ENCODE measurements at places on chromosomes 5 and 9.
A peak's percentile ranks its signal among the peaks of the same experiment; 100 is the strongest.

DNA sequence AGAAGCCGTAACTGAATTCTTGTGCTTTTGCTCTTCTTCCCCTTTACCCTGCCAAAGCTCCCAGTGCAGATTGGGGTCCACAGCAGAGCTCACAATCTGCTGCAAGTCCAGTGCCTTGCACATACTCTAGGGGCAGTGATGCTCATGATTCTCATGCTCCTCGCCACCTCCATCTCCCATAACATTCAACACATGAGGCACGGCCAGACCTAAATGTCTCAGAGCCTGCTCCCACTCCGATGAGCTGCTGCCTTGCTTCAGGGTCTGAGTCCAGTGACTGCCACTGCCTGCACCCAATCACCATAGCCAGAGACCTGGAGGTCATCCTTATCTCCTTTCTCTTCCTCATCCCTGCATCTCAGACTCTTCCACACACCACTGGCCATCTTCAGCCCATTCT is 10.5 kb downstream of the CSF1R start:
- no peak for DNase-seq

GRCh38 chr5:78504704-78505677 is 143.6 kb downstream of the LHFPL2 start:
- DNase-seq: peak; percentile 76

- DNase-seq: no peak
Measured at GRCh38 chr5:139178935-139179334, 19.2 kb downstream of the SIL1 start.

GRCh38 chr9:21825637-21826036 is 23.2 kb downstream of the MTAP start:
- DNase-seq: no peak

GRCh38 chr9:68905129-68905528 is 108.8 kb downstream of the PRKACG start:
- no peak for DNase-seq

DNA sequence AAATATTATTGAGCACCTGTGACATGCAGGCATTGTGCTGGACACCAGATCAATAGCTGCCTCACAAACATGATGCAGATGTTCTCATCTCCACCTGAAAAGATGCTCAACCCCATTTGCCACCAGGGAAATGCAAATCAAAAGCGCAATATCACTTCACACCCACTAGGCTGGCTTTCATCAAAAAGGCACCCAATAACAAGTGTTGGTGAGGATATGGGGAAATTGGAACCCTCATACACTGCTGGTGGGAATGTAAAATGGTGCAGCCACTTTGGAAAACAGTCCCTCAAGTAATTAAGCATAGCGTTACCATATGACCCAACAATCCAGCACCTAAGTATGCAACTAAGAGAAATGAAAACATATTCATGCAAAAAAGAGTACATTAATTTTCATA is 24.7 kb downstream of the FGF1 start:
- DNase-seq: no peak

GRCh38 chr9:108087781-108088180 is 598.2 kb upstream of the KLF4 start:
- no peak for DNase-seq

GRCh38 chr5:91188755-91189154 is 194.4 kb downstream of the ARRDC3 start:
- DNase-seq: no peak

DNA sequence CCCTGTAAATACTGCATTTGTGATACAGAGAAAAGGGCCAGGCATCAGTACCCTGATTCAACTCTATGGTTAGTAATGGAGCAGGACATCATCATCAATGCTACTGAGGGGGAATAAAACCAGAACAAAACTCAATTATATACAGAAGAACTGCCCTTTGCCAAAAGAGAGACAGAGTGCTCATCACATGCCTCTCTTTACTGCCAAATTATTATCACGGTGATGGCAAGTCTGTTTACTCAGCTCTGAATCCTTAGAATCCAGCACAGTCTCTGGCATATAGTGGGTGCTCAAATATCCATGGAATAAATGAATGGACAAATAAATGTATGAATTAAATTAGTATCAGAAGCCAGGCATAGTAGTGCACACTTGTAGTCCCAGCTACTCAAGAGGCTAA is 130.2 kb downstream of the TTC39B start:
- DNase-seq: no peak

- DNase-seq: peak; percentile 40
Measured at GRCh38 chr5:141412854-141413539, at the start of gene PCDHGA10. TSS of gene PCDHGA10 (plus strand) at chr5:141412987. CDS start at chr5:141413176, 189 bp downstream.

DNA sequence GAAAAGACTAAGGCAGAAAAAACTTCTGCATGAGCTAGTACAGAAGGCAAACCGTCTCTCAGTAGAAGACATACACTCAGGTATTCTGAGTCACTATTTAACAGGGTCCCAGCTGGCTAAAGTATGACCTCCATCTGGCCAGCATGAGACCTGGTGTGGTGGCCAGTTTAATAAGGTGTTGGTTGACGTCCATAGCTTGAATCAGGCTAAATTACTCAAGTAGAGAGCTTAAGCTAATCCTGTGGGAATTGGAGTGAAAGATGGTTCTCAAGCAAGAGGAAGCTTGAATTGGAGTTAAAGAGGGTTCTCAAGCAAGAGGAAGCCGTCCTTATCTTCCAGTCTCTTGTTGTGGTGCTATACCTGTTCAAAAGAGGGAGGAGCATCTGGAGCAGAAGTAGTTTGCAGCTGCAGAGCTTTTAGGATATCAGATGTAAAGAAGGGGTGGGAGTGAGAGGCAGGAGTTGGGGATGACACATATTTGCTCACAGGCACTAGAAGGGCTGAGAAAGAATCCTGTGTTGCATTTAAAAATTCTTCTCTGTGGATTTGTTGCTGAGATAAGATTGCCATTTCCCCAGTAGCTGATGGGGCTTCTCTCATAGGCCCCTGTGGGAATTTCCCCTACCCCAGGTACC is 136.1 kb upstream of the RUSC2 start:
- no peak for DNase-seq

DNA sequence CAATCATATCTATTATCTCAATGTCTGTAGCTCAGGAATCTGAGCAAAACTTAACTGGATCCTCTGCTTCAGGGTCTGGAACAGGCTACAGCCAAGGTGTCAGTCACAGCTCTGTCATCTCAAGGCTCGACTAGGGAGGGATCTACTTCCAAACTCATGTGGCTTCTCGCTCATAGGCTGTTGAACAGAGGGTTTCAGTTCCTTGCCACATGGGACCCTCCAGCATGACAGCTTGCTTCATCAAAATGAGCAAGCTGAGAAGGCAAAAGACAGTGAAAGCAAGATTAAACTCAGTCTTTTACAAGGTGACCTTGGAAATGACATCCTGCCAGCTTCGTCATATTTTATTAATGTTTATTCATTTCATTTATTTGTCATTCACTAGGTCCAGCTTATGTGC is 111.7 kb downstream of the GADD45G start:
- DNase-seq: no peak

DNA sequence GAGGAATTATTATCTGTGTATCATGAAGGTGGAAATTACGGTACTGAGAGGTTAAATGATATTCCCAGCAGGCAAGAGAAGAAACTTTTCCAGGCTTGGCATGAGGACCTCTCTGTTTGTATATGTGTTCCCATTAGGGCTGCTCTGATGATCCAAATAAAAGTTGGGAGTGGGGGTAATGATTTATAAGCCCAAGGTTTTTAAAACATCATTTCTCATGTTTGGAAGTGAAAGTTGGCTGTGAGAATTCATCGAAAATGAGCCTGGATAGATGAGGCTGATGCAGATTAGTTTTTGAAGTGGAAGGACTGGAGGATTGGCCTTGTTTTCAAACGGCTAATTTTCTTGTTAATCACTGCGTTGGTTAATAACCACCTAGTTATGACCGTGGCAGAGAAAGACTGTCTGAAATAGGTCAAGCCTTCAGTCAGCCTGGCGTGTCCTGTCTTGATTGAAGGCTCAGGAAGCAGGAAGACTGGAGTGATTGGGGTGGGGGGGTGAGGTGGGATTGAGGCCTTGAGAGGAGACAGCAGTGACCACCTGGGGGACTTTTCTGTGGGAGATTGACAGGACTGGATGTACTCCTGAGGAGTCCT is 391.0 kb upstream of the WWC1 start:
- no peak for DNase-seq

GRCh38 chr5:478982-479535 is 36.1 kb downstream of the EXOC3 start:
- no peak for DNase-seq

DNA sequence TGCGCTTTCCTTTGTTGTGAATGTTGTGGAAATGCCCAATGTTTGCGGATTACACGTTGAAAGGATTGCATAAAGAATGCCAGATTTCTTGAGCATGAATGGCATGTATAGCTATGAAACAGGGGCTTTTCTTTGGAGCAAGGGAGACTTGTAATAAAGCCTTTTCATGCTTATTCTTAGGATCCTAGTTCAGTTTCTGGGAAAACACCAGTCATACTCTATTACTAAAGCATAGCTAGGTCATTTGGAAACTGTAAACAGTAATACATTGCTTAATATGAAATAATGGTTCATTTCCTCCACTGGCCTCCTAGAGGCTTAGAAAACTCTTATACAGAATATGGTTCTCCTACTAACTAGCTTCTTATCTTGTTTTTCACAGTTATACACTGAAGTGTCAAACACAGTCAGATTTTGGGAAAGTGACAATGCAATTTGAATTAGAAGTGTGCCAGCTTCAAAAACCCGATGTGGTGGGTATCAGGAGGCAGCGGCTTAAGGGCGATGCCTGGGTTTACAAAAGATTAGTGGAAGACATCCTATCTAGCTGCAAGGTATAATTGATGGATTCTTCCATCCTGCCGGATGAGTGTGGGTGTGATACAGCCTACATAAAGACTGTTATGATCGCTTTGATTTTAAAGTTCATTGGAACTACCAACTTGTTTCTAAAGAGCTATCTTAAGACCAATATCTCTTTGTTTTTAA is 104.2 kb downstream of the MELK start:
- no peak for DNase-seq

GRCh38 chr5:62521319-62521718 is 57.3 kb upstream of the LRRC70 start:
- DNase-seq: no peak

DNA sequence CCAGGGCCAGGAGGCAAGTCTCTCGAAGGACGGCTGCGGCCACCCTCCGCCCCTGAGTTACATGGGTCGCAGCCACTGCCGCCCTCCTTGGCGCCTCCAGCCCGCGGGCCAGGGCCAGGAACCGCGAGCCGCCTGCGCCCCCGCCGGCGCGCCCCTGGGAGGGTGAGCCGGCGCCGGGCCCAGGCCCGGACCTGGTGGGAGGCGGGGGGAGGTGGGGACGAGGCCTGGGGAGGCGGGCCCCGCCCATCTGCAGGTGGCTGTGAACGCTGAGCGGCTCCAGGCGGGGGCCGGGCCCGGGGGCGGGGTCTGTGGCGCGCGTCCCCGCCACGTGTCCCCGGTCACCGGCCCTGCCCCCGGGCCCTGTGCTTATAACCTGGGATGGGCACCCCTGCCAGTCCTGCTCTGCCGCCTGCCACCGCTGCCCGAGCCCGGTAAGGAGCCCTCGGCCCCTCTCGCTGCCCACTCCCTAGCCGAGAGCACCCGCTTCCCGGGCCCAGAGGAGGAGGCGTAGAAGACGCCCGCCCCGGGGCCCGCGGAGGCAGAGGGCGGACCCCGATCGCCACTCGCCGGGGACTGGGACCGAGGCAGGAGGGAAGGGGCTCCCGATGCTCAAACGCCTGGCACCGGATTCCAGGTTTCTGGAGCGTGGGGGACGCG is at the start of gene ASS1:
Gene ASS1, plus strand, starts transcription at position 397 of the 657 bp plus-strand sequence. CDS start 7,268 bp downstream, outside the sequence.
- no peak for DNase-seq

- no peak for DNase-seq
Measured at GRCh38 chr9:75960551-75960950, 70.1 kb downstream of the PCSK5 start.

GRCh38 chr5:55554585-55555202 is 19.9 kb upstream of the PLPP1 start:
- no peak for DNase-seq

- DNase-seq: no peak
Measured at GRCh38 chr9:93326056-93326455, 125.4 kb upstream of the FAM120A start.

GRCh38 chr9:14868772-14869583 is 41.2 kb downstream of the FREM1 start:
- no peak for DNase-seq

DNA sequence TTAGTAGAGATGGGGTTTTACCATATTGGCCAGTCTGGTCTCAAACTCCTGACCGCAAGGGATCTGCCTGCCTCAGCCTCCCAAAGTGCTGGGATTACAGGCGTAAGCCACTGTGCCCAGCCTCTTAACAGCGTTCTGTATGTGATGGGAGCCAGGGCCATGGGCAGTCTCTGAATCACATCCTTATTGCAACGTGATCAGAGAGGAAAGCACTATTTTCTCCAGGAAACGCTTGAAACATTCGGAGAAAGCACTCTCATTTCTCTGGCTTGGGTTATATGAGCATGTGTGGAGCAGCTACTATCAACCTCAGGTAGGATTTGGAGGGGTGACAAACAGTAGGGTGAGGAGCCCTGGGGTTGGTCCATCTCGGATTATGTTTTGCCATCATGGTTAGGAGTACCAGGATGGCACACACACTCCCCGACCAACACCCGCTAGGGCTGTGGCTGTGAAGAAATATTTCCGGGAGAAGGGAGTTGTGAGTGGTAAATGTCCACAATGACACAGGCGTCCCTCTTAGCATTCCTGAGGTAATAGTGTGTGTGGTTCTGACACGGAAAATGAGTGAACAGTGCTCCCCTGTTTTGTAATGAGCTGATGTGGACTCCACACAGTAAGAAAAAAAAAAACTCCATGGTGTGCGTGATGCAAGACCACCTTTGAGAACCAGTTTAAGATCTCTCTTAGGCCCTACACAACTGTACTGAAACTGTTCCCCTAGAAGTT is 406.2 kb upstream of the ZNF608 start:
- DNase-seq: no peak

- DNase-seq: no peak
Measured at GRCh38 chr5:128259607-128260021, 176.0 kb downstream of the SLC12A2 start.

All from glutamatergic neuron (in vitro differentiated cells).